ENCODE measurements at places on chromosomes 4 and X.
A peak's percentile ranks its signal among the peaks of the same experiment; 100 is the strongest.

DNA sequence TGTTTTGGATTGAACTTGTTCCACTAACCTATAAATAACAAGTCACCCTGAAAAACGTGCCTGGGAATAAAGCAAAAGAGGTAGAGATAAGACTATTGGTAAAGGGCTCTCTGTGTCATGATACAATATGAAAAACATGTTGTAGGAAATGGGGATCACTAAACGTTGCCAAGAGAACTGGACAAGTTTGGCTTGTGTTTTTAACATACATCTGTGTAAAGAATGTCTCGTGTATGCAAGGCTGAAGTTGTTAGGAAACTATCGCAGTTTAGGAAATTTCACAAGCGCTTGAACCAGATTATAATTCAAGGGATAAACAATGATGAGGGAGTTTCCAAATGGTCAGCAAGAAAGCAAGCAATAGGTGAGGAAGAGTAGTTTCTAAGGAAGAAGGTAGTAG is 655.8 kb downstream of the PCDH7 start:
- no peak for DNase-seq

DNA sequence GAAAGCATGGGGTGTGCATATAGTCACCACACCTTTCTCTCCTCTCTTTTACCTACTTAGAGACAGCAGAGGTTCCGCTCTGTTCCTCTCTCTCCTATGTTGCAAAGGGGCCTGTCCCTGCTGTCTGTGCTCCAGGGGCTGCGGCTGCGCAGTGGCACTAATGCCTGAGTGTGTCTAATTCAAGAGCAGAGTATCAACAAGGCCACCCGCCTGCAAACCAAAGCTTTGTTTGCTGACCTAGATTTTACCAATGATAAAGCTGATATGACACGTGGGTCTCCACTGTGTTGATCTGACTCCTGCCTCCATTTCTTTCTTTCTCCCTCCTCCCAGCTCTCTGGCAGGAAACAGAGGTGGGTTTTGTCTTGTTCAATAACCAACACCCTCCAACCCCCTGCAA is 74.9 kb downstream of the NSG1 start:
- no peak for DNase-seq

- DNase-seq, result no peak
Measured at GRCh38 chr4:17723648-17724047, 57.8 kb downstream of the FAM184B start.

DNA sequence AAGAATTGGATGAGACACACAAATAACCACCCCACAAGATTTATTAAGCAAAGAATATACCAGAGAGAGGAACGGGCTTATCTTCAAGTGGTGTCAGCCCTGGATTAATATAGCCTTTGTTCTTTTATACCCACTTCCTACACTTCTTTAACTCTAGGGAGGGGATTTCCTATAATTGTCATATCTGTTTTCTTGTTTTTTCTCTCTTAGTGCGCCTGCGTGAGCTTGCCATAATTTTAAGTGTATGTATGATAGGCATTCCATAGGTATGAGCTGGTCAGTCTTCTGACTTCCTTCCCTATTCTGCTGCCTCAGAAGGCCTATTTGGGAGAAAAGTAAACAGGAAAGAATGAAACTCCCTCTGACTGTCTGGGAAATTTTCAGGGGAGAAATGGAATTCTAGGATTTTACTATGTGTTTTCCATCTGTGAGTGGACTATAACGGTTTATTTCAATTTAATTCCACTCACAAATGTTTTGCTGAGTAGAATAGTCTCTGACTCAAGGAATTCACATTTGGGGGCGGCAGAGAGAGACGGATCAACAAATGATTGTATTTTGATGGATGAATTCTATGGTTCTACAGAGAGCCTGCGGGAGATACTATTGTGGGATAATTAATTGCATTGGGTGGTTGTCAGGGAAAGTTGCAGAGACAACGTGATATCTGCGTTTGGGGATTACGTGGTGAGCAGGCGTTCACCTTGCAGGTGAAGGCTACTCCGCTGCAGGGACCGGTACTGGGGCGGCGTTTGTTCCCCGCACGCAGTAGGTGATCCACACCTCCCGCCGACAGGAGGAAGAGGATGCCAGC is 626 bp upstream of the CEP135 start:
- DNase-seq, result peak; percentile 86

DNA sequence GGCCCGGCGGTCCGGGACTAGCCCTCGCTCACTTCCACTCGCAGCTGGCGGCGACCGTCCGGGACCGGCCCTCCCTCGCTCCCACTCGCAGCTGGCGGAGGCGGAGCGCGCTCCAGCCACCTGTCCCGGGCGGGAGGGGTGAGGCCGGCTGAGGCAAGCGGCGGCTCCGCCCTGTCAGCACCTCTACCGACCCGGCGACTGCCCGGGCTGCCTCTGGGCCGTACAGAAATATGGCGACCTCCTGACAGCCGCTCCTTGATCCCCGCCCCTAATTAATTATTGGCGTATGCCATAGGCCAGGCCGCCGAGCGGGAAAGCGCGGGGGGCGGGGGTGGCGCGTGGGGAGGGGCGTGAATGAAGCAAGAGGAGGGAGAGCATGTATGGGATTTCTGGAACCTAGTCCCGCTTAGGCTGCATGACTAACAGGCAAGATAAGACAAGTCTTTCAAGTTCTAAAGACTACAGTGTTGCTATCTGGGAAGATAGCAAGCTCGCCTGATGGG is at the start of gene MORC4:
TSS of gene MORC4 (minus strand) at position 200 of the 503 bp plus-strand sequence. CDS start 243 bp downstream, outside the sequence.
- peak; percentile 71 for DNase-seq

DNA sequence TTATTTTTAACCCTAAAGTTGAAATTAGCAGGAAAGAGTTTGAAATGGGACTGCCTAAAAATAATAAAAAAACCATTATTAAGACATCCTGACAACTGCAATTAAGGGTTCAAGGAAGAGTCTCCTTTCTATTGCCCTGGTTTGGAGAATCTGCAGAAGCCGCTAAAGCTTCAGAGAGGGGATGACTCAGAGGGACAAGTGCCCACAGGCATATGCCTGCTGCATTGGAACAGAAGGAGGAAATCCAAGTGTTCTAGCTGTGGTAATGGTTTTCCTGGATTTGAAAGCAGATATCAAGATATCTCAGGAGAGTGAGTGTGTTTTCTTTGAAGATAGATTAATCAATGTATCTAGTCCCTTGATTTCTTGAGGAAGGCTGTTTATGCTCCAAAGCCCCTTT is 235.1 kb upstream of the TAPT1 start:
- DNase-seq, result peak; percentile 63

DNA sequence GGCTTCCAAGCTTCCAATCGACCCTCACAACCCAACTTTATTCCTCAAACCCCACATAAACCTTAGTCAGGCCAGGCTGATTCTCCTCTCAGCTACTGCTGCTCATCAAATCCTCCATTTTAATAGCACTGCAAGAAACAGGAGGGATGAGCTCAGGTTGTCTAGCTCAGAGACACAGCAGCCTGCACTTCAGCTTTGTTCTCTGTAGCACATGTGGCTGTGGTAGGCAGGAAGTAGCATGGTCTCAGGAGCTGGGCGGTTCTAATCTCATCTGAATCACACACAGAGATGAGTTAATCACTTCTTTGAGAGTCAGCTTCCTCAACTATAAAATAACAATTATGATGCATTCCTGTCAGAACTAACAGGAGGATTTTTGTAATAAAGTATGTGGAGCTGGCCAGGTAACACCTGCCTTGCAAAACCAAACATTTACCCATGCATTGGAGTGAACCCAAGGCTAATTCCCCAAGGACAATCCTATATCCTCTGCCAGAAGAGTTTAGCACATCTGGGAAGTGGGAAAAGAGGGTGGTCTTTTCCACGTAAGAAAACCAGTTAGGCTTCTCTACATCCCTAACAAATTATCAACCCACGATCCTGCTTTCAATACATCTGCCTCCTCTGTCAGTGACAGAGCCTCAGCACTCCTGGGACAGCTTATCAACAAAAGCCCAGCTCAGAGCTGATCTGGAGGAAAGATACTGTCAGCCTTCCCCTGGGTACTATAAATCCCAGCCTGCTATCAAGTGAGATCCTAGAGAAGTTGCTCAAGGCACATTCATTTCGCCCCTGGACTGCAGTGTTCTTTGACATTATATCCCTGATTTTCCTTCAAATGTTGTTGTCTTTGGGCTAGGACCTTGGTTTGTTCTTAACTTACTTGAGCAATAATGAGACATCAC is 32.8 kb downstream of the ELOVL6 start:
- DNase-seq, result peak; percentile 55

DNA sequence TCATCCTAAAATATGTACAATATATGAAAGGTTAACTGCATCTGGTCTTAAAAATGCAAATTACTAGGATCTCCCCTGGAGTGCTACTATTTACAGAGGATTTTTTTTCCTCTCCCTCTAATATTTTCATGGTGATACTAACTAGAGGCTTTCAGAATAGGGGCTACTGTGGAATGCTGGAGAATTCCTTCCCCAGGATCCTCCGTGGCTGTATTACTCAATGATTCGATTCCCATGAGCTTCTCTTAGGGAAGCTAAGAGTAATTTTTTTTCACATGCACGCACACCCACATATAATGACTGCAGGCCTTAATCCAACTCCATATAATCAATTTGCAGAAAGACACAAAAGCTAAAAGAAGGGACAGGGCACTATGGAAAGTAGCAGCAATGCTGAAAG is 184.7 kb downstream of the ARHGAP6 start:
- no peak for DNase-seq

DNA sequence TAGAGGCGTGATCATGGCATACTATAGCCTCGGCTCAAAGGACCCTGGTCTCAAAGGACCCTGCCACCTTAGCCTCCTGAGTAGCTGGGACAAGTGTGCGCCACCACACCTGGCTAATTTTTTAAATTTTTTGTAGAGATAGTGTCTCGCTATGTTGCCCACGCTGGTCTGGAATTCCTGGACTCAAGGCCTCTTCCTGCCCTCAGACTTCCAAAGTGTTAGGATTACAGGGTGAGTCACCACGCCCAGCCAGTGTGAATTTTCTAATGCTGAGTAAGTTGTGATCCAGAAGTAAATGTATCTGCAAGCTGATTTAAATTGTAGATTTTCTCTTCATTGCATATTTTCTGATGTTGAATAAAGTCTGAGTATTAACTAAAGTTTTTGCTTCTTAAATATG is 2.6 kb upstream of the ZNF674 start:
- DNase-seq, result peak; percentile 78

DNA sequence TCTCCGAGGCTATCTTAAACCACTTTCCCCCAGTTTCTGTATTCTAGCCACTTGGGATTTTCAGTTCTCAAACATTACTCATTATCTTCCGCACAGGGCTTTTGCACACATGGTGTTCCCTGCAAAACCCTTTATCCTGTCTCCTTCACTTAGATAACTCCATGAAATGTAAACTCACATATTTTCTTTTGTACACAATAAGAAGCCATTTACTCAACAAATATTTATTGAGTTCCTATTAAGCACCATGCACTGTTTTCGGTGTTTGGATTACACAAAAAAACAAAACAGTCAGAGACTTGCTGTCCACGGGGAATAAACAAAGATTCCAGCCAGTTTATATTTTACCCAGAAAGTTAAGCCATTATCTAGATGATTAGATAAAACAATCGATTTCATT is 42.5 kb upstream of the UNC5C start:
- no peak for DNase-seq

- no peak for DNase-seq
Measured at GRCh38 chrX:10569946-10570345, 50.4 kb downstream of the MID1 start.

- no peak for DNase-seq
Measured at GRCh38 chrX:2340991-2341390, 159.8 kb downstream of the DHRSX start.
